ENCODE measurements at places on chromosomes 16 and 17.

DNA sequence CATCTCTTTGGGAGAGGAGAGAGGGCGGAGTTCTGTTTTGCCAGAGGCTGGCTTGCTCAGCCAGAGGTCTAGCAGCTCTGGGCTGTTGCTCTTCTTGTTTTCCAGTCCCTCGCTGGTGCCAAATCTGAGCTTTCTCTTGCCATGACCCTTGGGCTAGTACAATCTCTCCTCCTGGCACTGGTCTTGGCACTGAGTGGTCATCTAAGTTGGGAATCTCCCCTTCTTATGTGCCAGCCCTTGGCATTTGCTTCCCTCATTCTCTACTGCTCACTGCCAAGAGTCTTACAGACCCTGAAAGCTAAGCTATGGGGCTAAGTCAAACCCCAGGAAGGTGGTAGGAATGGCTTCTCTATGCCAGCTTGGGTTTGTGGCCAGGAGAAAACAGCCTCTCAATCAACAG lies 148.6 kb downstream of the SHISA6 start:
- DNase-seq, result no peak

DNA sequence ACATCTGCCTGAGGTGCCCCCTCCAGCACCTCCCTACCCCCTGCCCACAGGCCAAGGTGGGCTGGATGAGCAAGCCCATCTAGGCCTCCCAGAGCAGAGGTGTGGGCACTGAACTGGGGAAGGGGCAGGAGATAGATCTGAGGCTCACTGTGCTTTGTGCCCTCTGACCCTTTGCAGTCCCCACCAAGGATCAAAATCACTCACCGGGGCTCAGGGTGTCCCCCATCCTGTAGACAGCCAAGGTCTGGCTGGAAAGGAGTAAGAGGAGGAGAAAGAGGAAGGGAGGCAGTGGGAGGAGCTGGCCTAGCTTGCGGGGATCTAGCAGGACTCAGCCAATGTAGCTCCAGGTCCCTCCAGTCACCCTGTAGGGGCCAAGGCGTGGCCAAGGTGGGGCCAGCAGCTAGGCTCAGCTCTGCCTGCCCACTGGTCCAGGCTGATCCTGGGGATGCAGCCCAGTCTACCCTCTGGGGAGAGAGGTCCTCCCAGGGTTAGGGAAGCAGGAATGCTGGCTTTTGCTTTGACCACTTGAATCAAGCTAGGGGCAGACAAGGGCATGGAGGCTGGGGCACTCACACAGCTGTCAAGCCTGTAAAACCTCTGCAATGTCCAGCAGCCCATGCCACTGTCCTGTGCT lies 1.8 kb downstream of the SLC12A4 start:
- DNase-seq, result no peak

DNA sequence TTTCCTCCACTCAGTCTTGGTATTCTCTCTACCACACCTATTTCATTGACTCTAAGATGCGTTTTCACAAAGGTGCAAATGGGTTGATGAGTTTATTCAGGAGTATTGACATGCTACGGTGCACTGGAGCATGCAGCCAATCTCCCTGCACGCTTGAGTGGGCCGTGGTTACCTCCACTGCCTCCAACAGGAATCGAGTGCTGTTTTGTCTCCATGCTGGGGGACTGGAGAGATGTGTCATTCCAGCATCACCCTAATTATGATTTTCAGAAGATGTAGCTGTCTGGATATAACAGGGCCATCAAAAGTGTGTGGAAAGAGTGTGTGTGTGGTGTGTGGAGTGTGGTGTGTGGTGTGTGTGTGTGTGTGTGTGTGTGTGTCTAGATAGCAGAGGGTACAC lies 351.6 kb upstream of the ZFHX3 start:
- no peak for DNase-seq

GRCh38 chr16:66651965-66652364 lies 44.6 kb downstream of the CMTM4 start:
- DNase-seq, result no peak

- DNase-seq, result no peak
Measured at GRCh38 chr17:45906927-45907622, 12.7 kb downstream of the MAPT start.

- DNase-seq, result no peak
Measured at GRCh38 chr17:3657874-3658783, 10.2 kb downstream of the TAX1BP3 start.

DNA sequence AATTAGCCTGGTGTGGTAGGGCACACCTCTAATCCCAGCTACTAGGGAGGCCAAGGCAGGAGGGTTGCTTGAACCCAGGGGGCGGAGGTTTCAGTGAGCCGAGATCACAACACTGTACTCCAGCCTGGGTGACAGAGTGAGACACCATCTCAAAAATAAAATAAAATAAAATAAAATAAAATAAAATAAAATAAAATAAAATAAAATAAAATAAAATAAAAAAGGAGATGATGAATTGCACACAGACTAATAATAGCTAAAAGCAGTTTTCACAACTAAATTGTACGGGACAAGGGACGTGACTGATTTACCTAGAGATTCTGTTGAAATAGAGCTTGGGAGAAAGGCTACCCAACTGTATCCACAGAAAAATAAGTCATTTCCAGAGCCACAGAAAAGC lies 1471.3 kb downstream of the CDH11 start:
- DNase-seq, result no peak

GRCh38 chr16:19523184-19523558 lies 571 bp upstream of the CCP110 start:
- no peak for DNase-seq

DNA sequence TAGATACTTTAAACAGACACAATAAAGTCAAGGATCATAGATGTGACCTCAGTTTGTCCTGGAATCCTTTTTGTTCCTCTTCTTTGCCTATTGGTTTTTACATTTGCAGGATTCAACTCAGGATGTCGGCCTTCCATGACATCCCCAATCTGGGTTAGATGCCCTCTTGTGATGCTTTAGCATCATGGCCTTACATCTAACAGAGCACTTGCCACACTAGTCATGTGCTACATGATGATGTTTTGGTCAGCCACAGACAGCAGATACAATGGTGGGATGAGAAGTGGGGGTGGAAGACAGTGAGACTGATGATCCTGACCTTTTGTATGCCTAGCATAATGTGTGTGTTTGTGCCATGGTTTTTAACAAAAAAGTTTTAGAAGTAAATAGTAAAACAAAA lies 1.8 kb upstream of the SYNRG start:
- DNase-seq, result no peak

- DNase-seq, result peak; percentile 81
Measured at GRCh38 chr17:78378225-78379130, at the start of gene PGS1. TSS of gene PGS1 (plus strand) at chr17:78378649. CDS start at chr17:78378666, 17 bp downstream.

DNA sequence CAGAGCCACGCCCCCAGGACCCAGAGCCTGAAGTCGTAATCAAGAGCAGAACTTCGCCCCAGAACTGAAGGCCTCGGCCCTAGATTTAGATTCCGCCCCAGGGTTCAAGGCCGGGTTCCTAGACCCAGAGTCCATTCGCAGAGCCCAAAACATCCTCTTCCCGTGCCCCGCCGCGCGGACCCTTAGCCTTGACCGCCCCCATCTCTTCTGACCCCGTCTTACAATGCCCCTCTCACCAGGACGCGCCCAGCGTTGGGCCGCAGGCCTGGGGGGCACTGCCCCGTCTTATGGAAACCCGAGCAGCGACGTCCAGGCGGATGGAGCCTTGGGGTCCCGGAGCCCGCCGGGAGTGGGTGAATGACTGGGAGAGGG lies 5.0 kb downstream of the CD19 start:
- DNase-seq, result no peak

GRCh38 chr16:87101903-87102302 lies 215.3 kb downstream of the C16orf95 start:
- no peak for DNase-seq

DNA sequence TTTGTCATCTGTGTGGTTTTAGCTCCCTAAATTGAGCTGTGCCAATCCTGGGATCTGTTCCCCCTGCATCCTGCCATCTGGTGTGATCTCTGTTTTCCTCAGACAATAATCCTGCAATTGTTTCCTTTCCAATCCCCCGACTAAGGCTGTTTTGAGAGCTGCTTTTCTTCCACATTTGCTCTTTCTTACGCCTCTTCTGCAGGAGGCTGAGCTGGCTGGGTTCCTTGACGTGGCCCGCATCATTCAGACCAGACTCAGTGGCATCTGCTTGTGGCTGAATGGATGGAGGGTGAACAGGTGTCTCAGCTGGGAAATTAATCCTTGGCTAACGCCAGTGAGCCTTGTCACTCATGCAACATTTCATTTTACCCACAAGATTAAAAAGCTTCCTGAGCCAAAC lies 9.8 kb upstream of the MED9 start:
- DNase-seq, result no peak

DNA sequence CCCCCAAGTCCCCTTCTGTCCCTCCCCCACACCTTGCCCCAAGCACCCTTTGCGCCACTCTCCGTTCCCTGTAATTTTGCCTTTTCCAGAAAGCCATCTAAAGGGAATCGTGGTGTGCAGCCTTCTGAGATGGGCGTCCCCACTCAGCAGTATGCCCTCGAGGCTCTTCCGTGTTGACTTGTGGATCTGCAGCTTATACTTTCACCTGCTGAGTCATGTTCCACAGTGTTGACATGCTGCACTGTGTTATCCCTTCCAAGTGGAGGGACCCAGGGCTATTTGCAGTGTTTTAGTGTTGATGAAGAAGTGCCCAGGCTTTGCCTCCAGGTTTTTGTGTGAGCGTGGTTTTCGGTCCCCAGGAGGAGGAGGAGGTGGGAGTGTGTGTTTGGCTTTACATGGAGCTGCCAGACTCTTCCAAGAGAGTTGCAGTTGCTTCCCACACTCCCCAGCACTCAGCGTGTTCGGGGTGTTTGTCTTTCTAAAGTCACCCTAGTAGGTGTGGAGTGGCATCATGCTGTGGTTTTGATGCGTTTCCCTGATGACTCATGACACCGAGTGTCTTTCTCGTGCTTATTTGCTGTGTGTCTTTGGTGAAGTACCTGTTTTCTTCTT lies 32.1 kb upstream of the JPT2 start:
- no peak for DNase-seq

GRCh38 chr16:84538222-84538840 lies 33.9 kb upstream of the MEAK7 start:
- DNase-seq, result no peak

DNA sequence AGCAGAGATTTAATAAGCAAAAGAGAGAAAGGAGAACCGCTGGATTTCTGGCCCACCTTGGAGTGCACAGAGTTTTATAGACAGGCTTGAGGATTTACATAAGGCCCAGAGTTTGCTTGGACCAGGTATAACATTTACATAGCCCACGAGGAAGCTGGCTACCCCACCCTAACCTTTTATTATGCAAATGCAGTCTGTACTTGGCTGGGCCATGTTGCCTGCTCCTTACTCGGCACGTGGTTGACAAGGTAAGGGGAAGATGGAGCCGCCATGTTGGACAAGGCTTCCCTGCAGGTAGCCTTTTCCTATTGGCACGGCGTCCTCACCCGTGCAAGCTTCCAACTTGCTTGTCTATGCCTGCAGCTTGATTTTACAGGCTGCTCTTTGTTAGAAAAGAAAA lies 35.2 kb upstream of the HS3ST3A1 start:
- no peak for DNase-seq

- no peak for DNase-seq
Measured at GRCh38 chr16:69073181-69073702, 32.2 kb upstream of the HAS3 start.

GRCh38 chr16:79391395-79391794 lies 209.1 kb downstream of the MAF start:
- no peak for DNase-seq

DNA sequence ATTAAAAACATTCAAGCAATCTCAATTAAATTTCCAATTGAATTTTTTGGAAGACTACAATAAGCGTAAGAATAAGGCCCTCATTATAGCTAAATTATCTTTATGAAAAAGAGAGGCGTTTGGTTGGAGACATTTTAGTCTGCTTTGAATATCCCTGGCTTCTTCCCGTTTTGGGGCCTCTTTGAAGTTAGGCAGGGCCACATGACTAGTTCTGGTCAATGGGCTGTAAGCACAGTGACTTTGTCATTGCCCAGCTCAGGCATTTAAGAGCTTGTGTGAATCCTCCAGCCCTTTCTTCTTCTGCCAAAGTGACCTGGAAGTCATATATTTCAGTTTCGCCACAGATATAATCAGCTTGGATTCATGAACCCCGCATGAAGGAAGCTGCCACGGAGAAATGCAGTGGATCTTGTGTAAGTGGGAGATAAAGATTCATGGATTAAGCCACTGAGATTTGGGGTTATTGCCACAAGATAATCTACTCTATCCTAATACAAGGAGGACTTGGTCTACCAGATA lies 21.7 kb upstream of the UBTF start:
- DNase-seq, result no peak

DNA sequence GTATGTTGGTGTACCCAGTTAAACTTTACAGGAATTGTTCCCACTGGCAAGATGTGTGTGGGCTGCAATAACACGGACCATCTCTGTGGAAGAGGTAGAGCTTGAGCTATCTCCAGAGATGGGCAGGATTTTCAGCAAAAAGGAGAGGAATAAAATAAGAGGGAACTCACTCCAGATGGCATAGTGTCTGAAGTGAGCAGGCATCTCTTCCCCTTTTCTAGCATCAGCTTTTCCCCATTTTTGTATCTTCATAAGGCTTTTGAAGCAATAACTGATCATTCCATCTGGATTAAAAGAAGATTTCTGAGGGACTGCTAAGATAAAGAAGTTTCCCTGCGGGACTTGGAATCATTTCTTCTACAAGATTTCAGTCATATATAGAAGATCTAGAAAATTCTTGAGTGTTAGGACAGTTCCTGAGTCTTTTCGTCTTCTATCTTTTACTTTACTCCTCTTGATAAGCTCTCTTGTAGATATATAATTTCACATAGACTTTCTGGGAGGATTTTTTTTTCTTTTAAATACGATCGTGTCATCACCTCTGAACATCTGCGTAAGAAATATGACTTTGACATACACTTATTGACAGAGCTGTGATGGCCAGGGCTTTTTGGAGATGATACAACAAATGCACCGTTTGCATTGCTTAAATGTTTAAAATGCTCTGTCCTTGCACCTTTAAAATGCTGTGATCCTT lies 2.1 kb downstream of the CPD start:
- no peak for DNase-seq

DNA sequence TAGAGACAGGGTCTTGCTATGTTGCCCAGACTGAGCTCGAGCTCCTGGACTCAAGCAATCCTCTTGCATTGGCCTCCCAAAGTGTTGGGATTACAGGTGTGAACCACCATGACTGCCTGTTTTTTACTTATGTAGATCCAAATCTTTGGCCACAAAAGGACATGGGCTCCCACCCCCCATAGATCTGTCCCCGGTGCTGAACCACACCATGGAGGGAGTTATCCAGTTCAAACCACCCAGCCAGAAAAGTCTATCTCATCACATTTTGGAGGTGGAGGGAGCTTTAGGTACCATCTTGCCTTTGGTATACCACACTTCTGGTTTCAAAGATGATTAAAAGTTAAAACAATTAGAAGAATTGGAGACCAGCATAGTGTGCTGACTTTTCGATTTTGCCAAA lies 26.2 kb downstream of the SHISA9 start:
- no peak for DNase-seq

Measured in mesothelial cell of epicardium (in vitro differentiated cells).